Activated T-cell treated with anti-CD3 and anti-CD28 coated beads for 48 hours (primary cell): ENCODE measurements at places on chromosomes 6 and 20.

- no peak for DNase-seq
Measured at GRCh38 chr6:10532392-10532791, 11.2 kb downstream of the GCNT2 start.

- no peak for DNase-seq
Measured at GRCh38 chr6:53179961-53180651, 31.5 kb upstream of the GCM1 start.

DNA sequence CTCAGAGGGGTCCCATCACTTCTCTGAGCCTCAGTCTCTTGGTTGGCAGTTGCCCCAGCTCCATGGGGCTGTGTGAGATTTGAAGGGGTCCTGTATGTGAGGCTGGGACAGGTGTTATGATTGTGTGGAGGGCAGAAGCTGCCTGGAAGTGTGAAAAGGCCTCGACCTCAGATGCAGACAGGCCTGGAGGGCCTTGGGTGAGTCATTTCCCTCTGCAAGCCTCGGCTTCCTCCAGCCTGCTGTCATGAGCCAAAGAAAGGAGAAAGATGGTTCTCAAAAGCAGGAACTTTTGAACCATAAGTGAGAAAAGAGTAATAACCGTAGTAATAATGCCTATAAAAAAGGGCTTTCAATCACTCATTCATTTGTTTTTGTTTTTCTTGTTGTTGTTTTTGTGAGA lies 37.5 kb downstream of the SNAI1 start:
- DNase-seq = no peak

DNA sequence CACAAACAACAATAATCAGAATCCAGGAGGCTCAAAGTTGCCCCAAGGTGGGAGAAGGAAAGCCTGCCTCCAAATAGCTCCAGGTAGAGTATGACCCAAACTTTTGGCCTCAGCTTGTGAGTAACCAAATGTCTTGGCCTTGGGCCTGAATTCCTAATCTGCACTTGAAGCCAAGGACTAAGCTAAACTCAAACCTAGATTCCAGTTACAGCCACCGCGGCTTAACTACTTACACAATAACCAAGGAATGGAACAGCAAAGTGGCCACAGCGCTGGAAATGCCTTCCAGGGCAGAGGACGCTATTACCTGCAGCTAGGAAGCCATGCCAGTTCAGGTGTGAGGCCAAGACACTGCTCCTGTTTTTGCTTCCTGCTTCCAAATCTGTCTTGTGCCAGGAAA lies 4.6 kb downstream of the NINL start:
- no peak for DNase-seq

DNA sequence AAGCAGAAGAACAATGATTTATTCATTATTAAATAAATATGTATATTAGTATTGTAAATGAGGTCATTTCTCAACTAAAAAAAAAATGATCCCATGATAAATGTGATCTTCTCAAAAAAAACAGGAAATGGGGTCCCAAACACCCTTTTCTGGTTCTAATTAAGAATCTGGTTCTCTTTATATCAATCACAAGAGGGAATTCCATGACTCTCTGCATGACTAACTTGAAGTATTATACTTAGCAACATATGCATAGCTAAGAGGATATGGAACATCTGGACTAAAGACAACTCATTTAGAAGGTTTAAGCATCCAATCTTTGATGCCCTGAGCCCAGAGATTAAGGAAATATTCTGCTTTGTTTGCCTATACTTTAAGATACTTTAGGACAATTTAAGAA lies 89.7 kb upstream of the EMILIN3 start:
- DNase-seq = no peak

DNA sequence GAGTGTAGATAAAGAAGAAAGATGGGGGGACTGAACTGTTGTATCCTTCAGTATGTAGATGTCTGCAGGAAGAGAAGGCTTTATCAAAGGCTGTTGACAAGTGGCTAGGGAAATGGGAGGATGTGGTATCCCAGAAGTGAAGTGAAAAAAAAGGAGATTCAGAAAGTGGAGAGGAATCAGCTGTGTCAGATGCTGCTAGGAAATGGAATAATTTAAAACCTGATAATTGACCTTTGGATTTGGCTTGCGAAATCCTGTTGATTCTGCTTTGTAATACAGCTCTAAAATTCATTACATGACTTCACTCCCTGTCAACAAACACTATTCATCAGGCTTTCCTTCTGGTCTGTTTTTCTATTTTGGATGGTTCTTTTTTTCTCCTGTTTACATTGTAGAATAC lies 41.7 kb downstream of the PHF3 start:
- no peak for DNase-seq

DNA sequence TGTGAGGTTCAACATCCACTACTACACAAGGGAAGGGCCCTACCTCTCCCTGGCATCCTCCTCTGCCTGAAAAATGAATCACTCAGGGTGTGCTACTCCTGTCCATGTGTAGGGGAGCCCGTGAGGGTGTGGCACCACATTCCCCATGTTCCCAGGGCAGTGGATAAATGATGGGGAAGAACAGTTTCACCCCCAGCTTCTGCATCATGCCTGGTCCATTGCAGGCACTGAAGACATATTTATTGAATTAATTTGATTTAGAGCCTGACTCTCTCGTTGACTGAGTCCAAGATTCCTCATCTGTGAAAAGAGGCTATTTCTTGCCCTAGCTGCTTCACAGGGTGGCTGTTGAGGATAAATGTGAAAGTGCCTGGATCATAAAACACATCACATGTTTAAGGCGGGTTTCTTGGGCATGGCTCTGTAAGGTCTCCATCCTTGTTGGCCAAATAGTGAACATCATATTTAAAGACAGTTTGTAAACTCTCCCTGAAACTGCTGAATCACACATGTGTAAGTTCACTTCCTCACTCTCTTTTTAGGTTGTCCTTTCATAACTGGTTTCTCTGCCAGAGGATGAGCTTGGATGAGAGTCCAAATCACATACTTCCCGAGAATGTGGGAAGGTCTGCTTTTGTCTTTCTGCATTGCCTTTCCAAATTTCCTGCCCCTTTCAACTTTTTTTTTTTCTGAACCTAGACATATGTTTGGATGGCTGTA lies 79.7 kb upstream of the FYN start:
- DNase-seq = no peak

- no peak for DNase-seq
Measured at GRCh38 chr6:113318575-113318917, 538.6 kb upstream of the MARCKS start.

GRCh38 chr6:158758451-158758860 lies 60.7 kb downstream of the EZR start:
- no peak for DNase-seq

DNA sequence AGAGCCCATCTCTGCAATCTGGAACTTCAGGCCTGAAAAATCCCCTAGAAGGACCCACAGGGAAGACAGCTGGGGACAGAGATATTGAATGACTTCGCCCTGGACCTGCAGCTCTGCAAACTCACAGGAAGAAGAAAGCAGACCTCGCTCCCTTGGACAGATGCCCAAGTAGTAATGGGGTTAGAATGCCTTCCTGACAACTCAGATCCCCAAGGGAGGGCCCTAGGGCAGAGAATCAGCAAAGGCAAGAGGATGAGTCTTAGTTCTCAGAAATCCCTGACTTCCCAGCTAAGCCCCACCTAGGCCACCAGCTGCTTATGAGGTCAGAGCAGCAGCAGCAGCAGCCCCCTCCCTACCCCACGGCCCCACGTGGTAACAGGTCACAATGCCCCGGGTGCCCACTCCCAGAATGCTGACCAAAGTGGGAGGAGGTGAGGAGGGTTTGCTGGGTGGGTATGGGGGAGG lies at the start of gene C20orf141:
TSS of gene C20orf141 (plus strand) at position 401 of the 465 bp plus-strand sequence. CDS start 198 bp downstream, outside the sequence.
- DNase-seq = no peak

DNA sequence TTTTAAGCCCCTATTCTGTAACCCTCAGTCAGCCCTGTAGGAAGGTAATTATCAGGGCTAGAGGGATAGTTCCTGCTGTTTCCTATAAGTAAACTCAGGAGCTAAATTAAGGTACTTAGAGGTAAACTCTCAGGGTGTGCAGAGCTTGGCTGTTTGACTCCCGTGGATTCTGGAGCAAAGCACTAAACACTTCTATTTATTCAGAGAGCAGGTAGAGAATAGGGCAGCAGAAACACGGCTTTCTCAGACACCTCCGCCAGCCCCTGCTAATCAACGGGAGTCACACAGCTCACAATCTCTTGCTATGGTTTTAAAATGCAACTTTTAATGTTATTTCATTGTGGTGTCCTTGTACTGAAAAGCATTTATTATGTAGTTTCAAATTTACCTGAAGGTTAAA lies 21.8 kb downstream of the PRKN start:
- DNase-seq = no peak

DNA sequence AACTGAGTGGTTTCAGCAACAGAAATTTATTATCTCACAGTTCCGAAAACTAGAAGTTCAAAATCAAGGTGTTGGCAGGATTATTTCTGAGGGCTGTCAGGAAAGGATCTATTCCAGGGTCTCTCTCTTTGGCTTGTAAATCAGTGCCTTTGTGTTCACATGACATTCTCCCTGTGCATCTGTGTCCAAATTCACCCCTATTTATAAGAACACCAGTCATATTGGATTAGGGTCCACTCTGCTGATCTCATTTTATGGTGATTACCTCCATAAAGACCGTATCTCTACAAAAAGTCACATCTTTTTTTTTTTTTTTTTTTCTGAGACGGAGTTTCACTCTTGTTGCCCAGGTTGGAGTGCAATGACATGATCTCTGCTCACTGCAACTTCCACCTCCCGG lies 68.6 kb upstream of the MARCKS start:
- no peak for DNase-seq
